Activated gamma-delta T cell treated with Interleukin-2 at 50 U/mL for 16 hours (primary cell): ENCODE measurements at places on chromosomes 3 and 15.

DNA sequence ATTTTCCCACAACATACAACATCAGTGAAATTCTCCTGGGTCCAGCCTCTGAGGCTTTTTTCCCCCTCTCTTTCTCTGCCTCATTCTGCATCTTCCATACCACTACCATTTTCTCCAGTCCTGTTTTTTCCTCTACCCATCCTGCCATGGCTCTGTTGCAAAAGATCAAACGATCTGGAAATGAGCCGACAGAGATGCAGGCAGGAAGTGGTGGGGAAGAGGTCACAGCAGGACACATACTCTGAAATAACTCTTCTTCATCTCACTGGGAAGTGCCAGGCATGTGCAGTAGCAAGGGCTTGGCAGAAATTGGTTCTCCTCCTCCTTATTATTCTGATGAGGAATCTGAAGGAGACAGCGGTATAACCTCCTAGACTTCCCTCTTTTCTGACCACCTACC lies 114.3 kb downstream of the CORO2B start:
- no peak for DNase-seq

DNA sequence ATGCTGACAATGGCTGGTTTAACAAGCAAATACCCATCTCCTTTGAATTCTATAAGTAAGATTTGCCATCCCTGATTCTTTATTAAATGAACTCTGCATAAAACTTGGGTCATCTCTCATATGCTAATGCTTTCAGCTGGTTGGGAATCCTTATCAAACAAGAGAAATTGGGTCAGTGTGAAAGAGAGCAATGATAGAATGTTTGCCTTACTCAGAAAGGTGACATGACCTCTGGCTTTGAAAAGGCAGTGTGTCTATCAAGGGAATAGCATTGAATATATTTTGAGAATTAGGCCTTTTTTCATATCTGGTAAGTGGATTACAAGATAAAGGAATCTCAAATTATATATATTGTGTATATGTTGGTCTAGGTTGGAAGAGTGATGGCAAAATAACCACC lies 8.7 kb upstream of the SLC7A14 start:
- DNase-seq = no peak

DNA sequence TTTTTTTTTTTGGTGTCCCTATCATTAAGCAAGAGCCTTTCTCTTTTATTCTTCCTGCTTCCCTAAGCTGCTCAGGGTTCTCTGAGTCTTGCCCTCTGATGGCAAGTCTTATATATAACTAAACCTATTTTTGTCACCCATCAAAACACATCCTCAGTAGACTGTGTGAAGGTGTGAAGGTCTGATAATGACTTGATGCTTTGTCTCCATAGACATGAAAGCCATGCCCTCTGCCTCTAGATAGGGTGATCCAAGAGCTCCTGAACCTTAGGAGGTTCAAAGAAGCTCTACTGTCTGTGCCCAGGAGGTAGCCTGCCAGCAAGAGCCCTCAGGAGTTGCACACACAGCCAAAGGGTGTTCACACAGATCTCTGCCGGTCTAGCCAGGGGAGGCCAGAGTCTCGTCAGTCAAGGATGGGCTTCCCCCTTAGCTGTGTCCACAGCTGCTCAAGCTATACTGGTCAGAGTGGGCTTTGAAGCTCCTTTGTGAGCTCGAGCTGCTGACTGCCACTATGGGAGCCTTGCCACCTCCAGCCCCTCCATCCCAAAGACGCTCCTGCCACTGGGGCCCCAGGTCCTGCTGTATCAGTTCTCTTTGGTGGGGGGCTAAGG lies 13.1 kb upstream of the SNX22 start:
- no peak for DNase-seq

DNA sequence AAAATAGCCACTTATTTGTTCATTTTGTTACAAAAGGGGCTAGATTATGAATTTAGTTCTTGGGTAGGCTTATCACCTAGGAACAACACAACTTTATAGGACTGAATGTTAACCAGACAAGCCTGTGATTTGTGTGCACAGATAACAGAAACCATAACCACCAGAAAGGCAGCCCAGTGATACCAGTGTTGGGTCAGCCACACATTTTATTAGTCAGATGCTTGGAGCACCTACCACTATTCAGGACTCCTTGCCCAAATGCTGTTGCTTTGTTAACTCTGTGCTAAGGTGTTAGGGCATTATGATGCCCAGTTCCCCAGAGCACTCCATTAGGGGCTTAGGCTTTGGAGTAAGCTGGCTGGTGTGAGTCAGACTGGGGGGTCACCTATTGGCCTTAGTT lies 22.5 kb downstream of the PLCL2 start:
- no peak for DNase-seq

GRCh38 chr15:40032125-40032839 lies 6.7 kb downstream of the SRP14 start:
- no peak for DNase-seq

DNA sequence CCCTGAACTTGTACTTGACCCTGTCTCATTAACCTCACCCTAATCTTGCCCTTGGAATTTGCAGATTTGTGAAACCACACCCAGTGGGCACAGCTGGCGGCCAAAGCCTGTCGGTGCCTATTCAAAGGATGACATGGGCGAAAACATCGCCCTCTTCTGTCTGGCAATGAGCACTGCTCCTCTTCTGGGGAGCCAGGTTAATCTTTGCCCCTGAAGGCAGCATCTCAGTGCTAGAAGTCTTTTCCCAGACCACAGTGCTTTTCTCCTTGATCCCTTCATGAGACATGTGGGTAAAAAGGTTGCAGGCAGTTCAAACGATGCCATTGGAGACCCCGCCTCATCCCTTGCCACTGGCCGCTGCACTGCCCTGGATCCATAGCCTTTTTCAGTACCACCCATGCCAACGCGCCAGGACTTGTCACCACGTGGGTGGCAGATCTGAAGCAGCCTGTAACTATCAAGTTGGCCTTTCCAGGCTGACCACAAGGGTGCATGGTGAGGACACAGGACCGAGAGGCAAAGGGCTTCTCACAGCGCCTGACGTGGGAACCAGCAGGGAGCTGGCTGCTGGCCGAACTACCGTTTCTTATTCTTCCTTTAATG lies 6.5 kb upstream of the DNASE1L3 start:
- peak; percentile 52 for DNase-seq

DNA sequence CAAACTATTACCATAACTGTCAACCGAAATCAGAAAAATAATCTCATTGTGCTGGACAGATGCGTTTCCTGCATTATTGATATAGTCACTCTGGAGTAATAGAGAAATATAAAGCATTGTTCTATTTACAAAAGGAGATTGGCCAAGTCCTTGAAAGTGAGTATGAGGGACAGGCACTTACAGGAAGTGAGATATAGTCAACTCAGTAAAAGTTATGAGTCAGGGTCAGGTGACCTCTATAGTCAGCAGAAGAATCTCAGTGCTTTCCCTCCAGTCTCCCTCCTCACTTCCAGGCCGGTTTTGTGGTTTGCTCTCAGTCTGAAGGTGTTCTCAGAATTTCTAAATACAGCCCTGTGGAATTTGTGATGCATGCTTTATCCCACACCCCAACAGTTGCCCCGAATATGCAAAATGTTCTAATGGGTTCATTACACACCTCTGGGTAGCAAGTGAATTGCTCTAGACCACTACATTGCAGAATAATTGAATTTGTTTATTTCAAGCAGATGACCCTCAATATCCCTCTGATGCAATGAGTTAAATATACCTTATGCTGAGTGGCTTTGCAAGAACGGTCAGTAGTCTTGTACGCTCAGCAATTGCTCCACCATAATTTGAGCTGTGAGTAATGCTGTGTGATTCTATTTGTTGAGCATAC lies 787.7 kb downstream of the MCTP2 start:
- DNase-seq = no peak

DNA sequence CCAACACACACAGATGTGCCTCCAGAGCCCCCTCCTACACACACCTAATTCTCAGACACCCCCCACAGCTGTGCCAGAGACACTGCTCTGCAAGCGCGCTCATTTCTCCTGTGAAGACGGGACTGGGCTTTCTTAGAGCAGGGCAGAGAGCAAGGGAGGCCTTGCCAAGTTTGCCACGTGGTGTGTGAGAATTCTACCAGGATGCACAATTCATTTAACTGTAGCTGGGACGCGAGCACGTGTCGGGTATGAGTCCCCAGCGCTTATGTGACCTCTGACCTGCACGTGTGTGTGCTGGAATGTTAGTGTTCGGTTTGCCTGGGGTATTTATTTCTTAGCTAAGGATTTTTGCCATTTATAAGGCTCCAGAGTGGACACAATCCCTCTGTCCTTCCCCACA lies 37.0 kb downstream of the FEM1B start:
- no peak for DNase-seq

DNA sequence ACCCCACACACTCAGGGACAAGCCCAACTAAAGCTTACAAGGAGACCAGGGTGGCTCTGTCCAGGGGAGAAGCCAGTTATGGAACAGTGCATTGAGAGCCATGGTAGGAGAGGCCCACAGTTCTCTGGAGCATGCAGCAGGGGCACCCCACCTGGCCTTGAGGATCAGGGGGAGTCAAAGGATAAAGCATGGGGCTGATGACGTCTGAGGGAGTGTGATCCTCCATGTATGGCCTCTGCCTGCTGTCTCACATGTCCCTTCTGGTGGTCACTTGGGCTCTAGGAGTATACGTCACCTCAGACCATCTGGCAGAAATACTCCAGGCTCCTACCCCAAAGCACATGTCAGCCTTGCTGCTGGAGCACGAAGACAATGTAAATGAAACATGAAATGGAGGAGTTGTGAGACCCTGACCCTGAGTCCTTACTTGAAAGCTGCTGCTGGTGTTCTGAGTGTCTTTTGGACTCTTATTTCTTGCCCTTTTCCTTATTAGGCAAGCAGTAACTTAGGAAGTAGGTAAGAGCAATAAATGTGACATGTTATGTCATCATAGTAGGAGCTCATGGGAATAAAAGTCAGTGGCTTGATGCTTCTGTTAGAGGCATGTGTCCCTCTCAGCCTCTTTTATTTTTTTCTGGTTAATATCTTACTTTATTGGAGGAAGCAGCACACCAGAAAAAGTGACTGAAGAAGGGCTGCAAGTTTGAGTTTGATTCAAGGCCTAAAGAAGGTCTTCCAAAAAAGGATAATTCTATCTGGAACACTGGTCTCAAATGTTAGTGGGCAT lies 15.5 kb downstream of the SRPRB start:
- no peak for DNase-seq

- no peak for DNase-seq
These were observed 296.3 kb upstream of the TMCO5A start for GRCh38 chr15:37638116-37638515.

- DNase-seq = no peak
These were observed 161.0 kb upstream of the HES1 start for GRCh38 chr3:193974671-193975535.

DNA sequence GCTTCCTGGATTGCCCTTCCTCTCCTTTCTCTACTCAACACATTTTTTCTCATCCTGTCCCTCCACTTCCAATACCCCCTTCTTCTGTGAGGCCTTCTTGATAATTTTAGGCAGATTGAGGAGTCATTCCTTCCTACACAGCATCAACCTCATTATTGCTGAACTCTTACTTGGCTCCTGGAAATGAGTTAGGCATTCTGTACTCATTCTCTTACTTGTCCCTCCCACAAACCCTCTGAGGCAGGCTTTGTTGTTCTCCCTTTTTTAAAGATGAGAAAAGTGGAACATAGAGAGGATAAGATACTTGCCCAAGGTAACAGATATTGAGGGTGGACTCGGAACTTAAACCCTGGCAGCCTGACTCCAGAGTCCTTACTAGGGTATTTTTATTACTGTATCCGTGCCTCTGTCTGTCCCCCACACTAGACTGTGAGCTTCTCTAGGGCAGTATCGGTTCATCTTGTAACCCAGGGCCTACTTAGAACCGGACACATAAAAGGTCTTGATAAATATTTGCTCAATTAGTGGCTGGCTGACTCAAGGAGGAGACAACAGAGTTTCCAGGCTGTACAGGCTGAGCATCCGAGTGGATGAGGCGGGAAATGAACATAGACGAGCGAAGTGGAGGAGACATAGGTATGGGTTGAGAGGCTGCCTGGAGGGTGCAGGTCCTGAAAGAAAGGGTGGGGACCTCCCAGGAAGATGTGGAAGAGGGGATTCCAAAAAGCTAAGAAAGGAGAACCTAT lies 148.7 kb upstream of the ATP2B2 start:
- DNase-seq = no peak

- no peak for DNase-seq
These were observed 515.6 kb downstream of the SHQ1 start for GRCh38 chr3:72332689-72333088.

GRCh38 chr3:61438253-61439121 lies 122.9 kb upstream of the PTPRG start:
- DNase-seq = no peak

DNA sequence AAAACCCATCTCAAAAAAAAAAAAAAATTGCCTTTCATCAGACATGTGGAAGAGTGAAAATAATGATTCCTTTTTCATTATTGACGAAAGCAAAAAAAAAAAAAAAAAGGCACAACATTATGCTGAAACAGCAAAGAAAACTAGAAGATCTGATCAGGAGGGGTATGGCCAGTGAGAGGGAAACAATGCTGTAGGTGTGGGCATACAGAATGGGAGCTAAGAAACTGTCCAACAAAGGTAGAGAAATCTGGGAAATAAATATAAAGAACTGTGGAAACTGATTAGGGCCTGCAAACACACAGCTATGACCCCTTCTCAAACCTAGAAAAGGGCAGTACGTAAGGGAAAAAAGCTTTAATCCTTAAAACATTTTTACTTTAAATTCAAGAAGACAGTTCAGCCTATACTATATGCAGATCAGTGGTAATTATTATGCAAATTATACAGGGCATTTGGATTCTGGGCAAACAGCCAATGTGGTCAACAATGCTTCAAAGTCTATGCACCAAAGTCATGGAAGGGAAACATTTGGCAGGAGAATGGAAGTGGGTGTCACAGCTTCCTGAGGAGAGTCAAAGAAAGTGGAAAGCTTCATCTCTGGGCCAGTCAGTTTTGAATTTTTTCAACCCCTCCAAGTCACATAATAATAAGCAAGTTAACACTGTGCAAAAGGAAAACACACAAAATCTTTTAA lies 68.3 kb upstream of the SLC12A8 start:
- no peak for DNase-seq

GRCh38 chr15:64000183-64000951 lies 45.9 kb downstream of the DAPK2 start:
- DNase-seq = no peak

DNA sequence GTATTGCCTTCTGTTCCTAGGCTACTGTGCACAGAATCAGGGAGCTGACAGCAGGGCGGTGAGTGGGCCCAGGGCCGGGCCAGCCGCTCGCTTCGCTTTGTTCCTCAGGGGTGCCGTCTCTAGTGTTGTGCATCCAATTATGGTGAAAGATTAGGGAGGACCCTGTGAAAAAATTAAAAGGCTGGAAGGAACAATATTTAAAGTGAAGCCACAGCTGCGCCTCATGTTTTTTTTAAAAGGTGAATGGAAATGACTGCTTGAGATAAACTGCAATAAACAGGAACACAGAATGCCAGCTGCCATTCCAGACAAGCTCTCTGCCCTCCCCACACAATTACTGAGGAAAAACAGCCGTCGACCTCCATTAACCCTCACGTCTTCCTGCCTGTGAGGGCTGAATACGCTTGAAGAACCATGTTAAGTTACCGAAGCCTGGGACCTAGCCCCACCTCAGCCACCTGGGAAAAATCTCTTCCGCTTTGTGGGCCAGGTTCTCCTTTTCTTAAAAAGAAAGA lies 132.0 kb upstream of the IL12A start:
- DNase-seq = no peak
